ENCODE measurements at places on chromosomes 5 and 9.

- DNase-seq, result no peak
Measured at GRCh38 chr9:129221233-129221632, 43.2 kb upstream of the IER5L start.

- DNase-seq, result no peak
Measured at GRCh38 chr5:107415762-107416161, 255.0 kb downstream of the EFNA5 start.

DNA sequence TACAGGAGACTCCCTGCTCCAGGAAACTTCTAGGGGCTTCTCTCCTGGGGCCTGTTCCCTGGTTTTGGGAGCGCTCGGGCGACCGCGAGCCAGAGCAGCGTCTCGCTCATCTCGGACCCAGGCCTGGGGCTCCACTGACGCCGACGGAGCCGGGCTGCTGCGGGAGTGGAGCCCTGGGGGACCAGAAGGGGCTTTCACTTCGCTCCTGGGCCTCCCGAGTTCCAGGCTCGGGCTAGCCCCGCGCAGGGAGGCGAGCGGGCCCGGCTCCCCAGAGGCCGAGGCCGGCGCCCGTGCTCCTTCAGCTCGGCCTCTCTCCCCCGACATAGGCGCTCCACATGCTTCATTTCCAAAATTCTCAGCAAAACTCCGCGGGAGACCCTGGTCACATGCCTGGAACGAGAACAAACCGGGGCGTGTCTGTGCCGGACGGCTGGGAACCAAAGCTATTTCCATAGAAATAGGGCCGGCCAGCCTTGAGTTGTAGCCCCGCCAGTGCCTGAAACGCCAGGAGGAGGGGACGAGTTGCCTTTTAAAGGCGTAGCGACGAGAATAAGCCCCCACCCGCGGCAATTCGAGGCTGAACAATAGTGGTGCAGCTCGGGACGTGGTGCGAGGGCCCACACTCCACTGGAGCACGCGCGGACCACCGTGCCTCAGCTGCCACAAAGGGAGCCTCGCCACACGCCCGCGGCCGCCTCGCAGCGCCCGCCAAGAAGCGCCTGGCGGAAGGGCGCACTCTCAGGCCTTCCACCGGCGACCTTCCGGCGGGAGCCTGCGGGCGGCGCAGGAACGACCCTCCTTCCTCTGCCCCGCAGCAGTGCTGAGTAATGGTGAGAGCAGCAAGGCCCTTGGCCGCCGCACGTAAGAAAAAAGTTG, 1.1 kb upstream of the G3BP1 start:
- peak; percentile 73 for DNase-seq

- DNase-seq, result no peak
Measured at GRCh38 chr5:34731435-34732232, 75.5 kb downstream of the RAI14 start.

DNA sequence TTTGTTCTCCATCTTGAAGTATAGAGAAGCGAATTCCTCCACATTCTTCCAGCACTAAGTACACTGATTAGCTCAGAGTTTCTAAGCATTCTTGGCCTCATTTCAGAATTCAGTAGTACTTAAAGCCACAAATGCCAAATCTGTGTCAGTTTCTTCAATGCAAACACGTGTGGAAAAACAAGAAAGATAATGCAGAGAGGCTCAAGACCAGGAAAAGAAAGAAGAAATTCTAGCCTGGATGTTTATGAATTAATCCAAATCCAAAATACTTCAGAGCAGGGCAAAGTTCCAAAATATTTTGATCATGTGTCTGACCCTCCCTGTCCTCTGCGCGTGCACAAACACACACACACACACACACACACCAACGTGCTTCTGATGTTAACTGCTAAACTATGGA, 457.6 kb downstream of the SLCO4C1 start:
- DNase-seq, result no peak

- peak; percentile 62 for DNase-seq
Measured at GRCh38 chr9:136095070-136096058, at the start of gene NACC2. TSS of gene NACC2 (minus strand) at chr9:136095289. CDS start at chr9:136050521, 44,768 bp downstream.

DNA sequence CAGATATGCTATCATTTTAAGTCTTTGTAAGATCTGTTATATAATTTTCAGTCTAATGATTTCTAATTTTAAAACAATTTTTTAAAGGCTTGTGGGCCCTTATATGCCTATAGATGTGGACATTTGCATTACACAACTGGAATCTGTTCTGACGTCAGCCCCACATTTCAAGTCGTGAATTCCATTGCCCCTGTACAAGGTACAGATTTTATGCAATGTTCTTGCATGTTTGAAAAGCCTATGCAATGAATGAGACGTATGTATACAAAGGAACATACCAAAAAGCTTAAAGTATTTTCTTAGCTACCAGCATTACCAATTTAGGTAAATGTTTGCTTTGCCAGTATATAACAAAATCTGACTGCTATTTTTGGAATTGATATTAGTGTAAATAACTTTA, 77.2 kb downstream of the ITGA1 start:
- DNase-seq, result no peak

- peak; percentile 1 for DNase-seq
Measured at GRCh38 chr9:36037549-36038122, 923 bp downstream of the RECK start.

GRCh38 chr5:180860273-180860886, 696 bp downstream of the ZFP62 start:
- peak; percentile 35 for DNase-seq

- DNase-seq, result no peak
Measured at GRCh38 chr9:127095411-127095810, 27.0 kb downstream of the ANGPTL2 start.

- peak; percentile 34 for DNase-seq
Measured at GRCh38 chr9:122158202-122158601, 1.4 kb downstream of the NDUFA8 start.

DNA sequence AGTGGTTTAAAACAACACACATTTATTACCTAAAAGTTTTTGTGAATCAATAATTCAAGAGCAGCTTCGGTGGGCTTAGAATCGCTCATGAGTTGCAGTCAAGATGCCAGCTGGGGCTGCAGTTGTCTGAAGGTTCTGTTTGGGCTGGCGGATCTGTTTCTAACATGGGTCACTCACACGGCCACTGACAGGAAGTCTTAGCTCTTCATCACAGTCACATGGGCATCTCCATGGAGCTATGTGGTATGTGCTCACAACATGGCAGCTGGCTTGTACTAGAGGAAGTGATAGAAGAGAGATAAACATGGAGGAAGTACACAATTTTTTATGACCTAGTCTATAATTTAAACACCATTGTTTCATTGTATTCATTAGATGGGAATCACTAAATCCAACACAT, 11.2 kb downstream of the KLHL9 start:
- no peak for DNase-seq

DNA sequence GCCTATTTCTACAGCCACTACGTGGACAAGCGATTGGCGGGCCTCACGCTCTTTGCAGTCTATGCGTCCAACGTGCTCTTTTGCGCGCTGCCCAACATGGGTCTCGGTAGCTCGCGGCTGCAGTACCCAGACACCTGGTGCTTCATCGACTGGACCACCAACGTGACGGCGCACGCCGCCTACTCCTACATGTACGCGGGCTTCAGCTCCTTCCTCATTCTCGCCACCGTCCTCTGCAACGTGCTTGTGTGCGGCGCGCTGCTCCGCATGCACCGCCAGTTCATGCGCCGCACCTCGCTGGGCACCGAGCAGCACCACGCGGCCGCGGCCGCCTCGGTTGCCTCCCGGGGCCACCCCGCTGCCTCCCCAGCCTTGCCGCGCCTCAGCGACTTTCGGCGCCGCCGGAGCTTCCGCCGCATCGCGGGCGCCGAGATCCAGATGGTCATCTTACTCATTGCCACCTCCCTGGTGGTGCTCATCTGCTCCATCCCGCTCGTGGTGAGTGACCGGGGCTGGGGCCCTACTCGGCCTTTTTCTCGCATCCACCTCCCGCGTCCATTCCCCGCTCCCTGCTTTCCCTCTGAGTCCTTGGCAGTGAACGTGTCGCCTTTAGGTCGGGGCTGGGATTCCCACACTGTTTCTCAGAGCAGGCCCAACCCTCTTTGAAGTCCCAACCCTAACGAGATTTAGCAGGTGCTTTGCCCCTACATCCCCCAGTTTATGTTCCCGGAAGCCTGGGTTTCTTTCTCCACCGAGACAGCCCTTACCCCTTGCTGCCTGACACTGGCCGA, 1.8 kb downstream of the PTGER4 start:
- DNase-seq, result no peak

- no peak for DNase-seq
Measured at GRCh38 chr9:70073193-70073592, 29.5 kb downstream of the MAMDC2 start.

- no peak for DNase-seq
Measured at GRCh38 chr5:152100462-152100861, 175.8 kb upstream of the GLRA1 start.

DNA sequence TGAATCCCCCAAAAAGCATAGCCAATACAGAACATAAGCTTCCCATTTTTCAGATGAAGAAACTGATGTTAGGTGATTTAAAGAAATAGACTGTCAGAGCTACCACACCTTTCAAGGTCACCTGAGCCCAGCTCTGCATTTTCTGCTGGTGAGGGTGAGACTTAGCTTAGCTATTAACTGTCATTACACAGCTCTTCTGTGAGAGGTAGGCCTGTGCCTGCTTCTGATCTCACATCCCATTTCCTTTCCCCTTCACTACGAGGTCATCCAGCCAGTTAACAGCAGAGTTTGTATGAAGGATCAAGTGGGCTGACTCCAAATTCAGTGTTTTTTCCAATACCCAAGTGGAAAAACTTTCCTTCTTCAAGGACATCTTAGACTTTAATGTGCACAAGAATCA, 528.6 kb upstream of the CLINT1 start:
- no peak for DNase-seq
